NCI-H748 treated with DMSO at 0.1 percent for 48 hours (cell line): ENCODE measurements at places on chromosomes 3 and 15.

GRCh38 chr3:133477487-133477886 is 77.6 kb downstream of the BFSP2 start:
- DNase-seq: no peak

DNA sequence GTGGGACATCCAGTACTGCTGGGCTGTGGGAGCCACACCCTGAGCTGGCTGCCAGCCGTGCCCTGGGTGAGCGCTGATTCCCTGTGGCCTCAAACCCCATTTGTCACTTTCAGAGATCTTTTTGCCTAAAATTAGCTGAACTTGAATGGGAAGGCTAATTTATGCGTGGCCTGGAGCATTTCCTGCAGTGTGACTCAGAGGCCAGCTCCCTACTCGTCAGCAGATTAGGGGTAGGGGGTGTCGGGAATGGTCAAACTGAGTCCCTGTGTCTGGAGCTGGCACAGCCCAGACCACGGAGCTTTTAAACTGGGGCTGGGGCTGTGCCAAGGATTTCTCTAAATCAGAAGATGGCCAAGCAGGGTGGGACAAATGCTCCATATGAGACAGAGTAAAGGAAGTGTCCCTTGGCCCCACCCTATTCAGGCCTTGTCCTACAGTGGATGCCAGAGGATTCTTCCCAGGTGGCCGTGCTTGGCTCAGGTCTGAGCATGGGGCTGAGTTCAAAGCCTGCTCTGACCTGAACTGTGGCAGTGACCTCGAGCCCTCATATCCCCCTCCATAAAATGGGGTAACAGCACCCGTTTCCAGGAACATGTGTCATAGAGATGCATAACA is 59.7 kb downstream of the ATP2B2 start:
- no peak for DNase-seq

GRCh38 chr3:14889205-14889604 is 58.2 kb upstream of the NR2C2 start:
- DNase-seq: no peak

GRCh38 chr3:12436514-12437220 is 47.6 kb upstream of the TSEN2 start:
- no peak for DNase-seq

GRCh38 chr3:103873897-103874545 is 1439.2 kb downstream of the ZPLD1 start:
- DNase-seq: no peak

DNA sequence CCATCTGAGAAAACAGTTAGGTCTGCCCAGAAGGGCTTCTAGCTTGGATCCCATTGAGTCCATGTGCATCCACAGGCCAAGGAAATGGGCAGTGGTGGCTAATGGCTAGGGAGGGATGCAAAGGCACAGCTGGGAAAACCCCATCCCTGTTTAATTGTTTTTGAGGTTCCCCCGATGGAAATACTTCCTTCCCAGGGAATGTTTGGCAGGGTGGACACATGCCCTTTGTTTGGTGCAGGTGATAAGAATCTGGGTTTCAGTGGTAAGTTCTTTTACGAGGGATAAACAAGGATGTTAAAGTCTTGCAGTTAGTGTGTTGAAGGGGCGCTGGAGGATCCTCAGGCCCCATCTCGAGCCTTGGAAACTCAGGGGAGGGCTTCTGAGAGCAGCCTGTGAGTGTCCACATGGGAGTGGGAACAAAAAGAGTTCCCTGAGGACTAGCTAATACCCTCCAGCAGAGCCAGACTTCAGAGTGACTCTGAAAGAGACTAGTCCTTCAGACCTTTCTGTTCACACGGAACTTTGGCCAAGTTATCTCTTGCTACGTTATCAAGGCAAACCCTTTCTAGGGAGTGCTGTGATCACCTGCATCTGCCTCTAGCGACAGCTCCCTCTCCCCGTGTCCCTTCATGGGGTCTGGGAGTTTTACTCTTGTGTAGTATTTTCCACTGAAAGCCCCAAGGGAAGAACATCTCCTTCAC is 17.4 kb downstream of the PTPRG start:
- DNase-seq: no peak

- DNase-seq: no peak
Measured at GRCh38 chr3:77028005-77028404, 11.9 kb upstream of the ROBO2 start.

DNA sequence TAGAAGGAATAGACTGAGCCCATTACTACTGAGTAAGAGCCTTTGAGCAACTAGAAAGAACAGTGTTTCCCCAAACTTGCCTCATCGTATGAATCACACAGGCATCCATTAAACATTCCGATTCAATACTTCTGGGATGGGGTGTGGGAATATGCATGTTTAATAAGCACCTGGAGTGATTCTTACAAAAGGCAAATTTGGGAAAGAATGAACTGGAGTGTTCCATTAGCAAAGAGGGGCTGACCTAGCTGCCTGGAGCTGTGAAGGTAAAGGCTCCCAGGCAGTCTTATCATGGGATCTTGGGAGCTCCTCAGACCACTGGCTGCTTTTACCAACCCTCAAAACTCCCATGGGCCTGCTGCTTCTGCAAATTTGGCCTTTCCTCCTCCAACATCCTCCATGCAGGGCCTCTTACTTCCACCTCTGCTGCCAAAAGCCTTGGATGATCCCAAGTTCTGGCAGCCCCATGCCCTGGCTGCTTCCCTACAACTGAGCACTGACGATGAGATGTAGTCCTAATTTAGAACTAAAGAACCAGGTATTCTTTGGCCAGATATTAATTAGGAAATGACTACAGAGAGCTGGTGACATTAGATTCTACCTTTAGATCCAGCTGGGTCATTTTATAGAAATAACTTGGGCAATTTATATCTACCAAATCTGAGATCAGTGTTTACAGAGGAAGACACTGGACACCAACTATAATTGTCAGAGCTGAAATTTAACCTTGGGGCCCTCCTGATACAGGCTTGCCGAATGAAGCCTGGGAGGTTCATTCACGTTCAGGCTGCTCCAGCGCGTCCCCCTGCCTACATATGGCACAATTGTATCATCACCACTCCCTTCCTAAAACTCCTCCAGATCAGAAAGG is 11.2 kb upstream of the HOMER2 start:
- DNase-seq: no peak

DNA sequence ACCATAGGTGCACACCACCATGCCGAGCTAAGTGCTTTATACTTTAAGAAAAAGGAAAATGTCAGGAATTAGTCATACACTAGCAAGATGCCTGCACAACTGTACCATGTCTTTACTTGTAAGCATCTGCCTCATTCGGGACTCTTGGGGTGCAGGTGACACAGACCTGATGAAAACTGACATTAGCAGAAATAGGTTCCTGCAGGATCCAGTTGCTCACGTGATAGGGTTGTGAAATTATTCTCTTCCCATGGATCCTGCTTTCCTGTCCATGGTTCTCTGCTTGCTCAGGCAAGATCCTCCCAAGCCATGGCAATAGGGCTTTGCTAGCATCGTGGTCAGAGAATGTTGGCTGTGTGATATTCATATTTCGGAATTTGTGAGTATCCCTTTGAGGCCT is 10.2 kb upstream of the LHFPL4 start:
- no peak for DNase-seq

GRCh38 chr3:4588466-4588865 is 95.3 kb downstream of the ITPR1 start:
- no peak for DNase-seq

DNA sequence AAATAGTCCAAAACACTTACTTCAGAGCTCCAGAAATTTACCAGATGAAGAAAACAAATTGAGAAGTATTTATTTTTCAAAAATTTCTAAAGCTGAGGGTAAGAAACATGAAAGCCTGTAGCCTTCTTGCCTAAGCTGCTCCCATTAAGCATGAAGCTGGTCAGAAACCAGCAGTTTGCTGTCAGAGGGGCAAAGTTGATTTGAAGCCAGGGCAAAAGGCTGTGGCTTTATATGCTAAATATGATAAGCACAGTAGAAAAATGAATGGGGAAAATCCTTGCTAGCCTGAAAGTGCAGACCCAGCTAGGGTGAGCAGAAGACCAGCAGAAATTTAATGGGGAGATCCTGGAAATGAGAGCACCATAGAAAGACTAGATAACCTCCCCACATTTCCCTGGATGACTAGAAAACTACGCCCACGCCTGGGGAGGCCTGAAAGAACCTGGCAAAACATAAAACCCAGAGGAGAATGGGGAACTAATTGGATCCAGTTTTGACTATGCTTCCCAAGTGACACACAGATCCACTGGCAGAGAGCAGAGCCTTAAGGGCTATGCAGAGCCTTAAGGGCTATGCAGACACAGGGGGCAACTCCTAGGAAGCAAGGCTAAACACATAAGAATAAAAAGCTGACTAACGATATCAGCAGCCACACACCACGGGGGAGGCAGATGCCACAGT is 43.0 kb upstream of the HEG1 start:
- DNase-seq: no peak

- DNase-seq: no peak
Measured at GRCh38 chr3:83023086-83023485, 1261.6 kb upstream of the GBE1 start.

DNA sequence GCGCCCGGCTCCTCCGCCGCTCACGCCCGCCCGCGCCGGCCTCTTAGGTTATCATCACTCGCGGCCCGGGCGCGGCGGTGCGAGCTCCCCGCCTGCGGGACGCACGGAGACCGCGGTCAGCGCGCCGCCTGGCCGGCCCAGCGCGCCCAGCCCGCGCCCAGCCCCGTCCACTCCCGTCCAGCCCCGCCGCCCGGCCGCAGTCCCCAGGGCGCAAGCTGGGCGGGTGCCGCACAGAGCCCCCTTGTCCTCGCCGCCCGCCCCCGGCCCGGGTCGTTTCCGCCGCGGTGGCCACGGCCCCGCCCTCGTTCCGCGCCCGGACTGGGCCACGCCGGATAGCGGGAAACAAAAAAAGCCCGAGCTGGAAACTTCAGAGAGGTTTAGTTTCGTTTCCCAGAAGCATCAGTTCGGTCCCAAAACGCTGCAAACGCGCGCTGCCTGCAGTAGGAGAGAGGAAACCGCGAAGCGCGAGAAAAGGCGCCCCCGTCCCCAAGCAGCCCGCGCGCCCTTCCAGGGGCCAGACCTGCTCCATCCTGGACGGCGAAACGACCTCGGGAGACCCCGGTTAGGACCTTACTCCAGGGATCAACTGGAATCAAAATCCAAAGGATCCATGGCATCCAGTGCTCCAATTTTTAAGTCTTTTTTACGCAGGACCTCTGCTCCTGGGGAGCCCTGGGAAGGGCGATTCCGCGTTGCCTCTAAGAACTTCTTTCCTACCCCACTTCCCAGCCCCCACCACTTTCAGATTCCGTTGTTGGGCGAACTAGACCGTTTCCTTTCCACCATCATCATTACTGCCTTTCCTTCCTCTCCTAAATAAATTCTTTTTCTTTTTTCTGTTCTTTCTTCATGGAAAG is at the start of gene ATP10A:
Gene ATP10A, minus strand, starts transcription at position 217 of the 857 bp plus-strand sequence. CDS start 231 bp downstream, outside the sequence.
- DNase-seq: no peak

DNA sequence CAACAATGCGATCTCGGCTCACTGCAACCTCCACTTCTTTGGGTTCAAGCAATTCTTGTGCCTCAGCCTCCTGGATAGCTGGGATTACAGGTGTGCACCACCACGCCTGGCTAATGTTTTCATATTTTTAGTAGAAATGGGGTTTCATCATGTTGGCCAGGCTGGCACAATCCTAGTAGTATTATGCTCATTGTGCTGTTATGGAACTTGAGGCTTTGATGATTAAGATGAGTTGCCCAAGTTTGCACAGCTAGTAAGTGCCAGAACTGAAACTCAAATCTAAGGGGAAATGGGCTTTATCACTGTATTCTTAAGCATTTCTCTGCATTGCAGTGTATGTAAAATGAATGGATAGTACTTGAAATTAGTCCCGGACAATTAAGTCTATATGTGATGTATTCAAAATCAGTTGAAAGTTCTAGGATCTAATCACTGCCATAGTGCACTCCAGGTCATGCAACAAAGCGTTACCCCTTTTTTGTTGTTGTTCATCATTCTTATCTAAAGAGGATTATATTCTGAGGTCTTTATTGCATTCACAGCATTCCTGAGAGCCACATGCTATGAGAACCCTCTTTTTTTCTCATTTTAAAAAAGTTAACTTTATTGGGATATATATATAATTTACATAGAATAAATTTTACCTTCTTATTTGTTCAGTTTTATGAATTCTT is 378.7 kb upstream of the CNTN6 start:
- DNase-seq: no peak

GRCh38 chr3:161270991-161271390 is 49.9 kb downstream of the NMD3 start:
- DNase-seq: no peak
